ENCODE measurements at places on chromosomes 3 and 15. TPM values are rescaled to one million over a fixed set of nuclear protein-coding genes. Genes with fewer than 3 reads are reported as not detected.

DNA sequence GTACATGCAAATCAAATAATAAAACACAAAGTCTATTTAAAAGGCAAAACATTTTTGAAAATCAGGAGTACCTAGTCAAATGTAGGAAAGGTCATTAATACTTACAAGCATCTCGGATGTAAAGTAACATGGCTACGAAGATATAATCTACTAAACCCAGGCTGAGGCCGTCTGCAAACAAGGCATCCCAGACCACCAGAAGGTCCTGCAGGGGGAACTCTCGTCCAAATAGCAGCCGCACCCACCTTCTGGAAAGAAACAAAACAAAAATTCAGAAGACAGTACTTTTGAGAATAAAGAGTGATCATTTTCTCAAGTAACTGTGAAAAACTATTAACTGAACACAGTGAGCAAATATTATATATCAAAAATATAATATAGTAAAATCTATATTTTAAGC is 423.1 kb downstream of the PLCL2 start:
- DNase-seq = no peak

GRCh38 chr3:54138937-54139547 is 16.7 kb downstream of the CACNA2D3 start:
- DNase-seq = no peak

- DNase-seq = no peak
Observed at GRCh38 chr3:71395470-71395869, 188.1 kb downstream of the FOXP1 start.

The GSK3B gene
- total RNA-seq = 22.2 TPM

DNA sequence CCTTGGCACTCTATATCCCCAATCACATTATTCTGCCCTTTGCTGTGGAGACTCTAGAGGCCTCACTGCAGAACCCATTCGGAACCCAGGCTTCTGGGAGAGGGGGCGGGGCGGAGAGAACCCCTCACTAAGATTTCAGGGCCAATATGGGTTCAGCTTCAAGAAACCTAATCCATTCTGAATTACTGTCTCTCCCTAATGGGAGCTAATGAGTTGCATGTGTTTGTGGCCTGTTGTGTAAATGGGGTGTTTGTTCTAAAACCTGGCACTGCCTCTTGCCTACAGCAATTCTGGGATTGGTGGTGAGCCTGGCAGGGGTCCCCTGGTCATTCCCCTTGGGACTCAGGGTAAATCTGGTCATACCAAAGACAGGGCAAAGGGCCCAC is 605 bp upstream of the RASL12 start:
- no peak for DNase-seq

DNA sequence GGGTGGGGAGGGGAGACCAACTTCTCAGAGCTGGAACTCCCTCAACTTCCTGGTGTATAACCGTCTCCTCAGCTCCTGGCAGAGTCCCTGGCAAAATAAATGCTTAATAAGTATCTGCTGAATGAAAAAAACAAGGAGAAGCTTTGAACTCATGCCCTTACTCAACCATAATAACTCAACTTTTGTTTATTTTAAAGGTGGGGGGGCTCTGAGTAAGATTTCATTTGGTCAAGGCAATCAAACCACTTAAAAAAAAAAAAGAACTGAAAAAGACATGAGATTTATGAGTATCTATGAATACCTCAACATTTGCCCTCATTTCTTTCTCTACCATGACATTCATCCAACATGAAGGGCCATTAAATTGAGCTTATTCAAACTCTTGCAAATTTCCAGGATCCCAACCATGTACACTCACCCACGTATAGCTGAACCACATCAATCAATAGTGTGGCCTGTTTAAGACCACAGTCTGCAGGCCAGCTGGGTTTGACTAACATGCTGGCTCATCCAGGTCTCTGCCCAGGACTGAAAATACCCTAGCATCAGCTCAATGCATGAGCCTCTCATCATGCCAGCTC is 157.9 kb downstream of the FOXP1 start:
- peak; percentile 78 for DNase-seq

DNA sequence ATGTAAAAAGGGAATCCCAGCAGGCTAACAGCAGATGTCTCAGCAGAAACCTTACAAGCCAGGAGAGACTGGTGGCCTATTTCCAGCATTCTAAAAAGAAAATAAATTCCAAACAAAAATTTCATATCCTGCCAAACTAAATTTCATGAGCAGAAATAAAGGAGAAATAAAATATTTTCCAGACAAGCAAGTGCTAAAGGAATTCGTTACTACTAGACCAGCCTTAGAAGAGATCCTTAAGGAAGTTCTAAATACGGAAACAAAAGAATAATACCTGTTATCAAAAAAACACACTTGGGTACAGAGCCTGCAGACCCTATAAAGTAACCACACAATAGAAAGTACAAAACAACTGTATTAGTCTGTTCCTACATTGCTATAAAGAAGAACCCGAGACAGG is 41.4 kb downstream of the HDGFL3 start:
- no peak for DNase-seq

DNA sequence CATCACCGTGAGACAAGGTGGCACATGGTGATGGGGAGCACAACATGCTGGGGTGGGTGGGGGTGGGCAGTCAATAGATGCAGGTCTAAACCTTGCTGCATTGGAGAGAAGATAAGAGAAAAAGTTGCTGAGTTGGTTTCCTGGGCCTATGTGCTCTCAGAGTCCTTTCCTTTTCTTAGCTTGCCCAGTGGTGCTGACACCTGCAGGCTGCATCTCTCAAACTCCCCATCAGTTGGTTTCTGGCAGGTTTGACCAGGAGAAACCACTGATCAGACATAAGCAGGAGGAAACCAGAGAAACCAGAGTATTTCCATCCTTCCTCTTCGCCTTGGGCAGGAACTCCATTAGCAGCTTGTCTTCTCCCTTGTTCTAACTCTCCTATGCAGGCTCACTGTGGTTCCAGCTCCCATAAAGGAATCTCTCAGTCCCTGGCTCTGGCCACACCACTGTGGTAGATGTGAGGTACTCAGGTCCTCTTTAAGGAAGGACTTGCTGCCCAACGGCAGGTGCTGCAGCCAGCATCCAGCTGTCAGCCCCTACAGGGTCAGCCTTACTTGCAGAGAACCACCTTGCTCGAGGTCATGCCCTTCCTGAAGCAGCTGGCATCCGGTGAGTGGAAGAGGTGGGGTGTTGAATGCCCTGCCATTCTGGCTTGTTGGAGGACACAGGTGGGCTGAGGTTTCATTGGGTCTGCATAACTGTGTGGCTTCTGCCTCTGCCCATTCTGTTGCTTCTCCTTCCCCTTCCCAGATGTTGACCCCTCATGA is 172.3 kb upstream of the ANKRD28 start:
- no peak for DNase-seq

The VIPR1 gene
- total RNA-seq = not detected

- no peak for DNase-seq
Observed at GRCh38 chr3:152591515-152591914, 243.4 kb upstream of the P2RY1 start.

DNA sequence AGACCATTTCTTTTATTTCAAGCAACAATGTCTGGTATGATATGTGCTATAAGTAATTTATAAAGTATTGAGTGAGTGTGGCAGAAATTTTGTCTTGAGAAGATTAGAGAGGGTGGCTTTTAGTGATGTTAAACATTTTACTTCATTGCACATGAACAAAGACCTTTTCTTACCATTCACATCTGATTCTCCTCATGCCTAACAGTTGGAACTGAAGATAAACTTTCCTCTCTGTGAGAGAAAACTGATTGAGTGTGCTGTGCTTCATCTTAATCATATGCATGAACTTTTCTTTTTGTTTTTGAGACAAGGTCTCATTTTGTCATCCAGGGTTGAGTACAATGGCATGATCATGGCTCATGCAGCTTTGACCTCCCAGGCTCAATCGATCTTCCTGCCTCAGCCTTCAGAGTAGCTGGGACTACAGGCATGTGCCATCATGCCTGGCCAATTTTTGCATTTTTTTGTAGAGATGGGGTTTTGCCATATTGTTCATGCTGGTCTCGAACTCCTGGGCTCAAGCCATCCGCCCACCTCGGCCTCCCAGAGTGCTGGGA is 377.7 kb upstream of the GOLIM4 start:
- DNase-seq = no peak

The RETNLB gene
- total RNA-seq = not detected

The EFCC1 gene
- not detected for total RNA-seq

DNA sequence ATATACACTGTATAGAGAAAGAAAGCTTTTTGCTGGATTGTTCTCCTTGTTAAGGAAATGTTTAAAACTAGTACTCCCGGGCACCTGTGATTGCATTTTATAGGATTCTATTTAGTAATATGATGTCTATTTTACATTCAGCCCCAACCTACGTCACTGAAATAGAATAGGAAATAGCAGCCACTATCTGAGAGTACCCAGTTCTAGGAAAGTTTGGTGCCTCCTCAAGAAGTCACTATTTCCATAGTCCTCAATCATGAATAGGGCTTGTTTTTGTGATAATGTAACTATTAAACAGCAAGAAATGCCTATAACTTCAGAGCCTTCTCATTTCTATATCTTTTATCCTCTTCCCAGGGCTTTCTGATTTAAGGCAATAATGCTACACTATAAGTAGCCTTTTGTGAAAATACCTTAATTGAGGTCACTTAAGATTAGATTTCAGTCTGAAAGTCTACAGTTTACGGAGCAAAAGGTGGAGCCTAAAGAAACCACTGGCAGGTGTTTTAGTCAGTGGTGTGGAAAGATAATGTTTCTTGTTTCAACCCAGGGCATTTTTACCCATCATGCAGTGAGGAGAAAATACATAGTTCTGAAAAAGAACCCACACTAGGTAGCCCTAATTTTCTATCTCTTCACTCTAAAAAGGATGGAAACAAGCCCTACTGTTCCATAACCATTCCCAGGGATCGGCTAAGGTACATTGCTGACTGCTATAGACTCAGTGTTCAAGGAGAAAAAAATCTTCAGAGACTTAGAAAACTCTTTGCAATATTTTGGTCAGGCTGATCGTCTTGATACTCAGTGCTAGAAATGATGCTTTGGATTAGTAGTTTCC is 38.7 kb downstream of the TIGIT start:
- DNase-seq = no peak

DNA sequence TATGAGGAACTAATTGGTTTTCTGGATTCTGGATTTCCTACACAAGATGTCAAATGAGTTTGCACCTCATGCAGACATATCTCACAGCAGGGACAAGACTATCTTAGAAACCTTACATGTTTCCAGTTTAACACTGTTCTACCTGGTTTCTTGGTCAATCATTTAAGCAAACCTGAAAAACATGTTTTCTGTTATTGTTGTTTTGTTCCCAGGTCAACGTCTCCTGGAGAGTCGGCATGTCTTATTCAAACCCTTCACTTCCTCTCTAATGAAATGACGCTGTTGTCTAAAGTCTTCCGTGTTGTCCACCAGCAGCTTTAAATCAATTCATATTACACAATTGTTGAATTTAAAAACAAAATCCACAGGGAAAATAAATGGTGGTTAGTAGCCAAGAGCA is 150.9 kb downstream of the CNTN3 start:
- DNase-seq = no peak

- DNase-seq = peak; percentile 95
Observed at GRCh38 chr3:185656321-185656840, 70.3 kb downstream of the SENP2 start.

The MESP2 gene
- total RNA-seq = not detected

- DNase-seq = no peak
Observed at GRCh38 chr15:52370010-52370409, 74.4 kb upstream of the MYO5C start.

DNA sequence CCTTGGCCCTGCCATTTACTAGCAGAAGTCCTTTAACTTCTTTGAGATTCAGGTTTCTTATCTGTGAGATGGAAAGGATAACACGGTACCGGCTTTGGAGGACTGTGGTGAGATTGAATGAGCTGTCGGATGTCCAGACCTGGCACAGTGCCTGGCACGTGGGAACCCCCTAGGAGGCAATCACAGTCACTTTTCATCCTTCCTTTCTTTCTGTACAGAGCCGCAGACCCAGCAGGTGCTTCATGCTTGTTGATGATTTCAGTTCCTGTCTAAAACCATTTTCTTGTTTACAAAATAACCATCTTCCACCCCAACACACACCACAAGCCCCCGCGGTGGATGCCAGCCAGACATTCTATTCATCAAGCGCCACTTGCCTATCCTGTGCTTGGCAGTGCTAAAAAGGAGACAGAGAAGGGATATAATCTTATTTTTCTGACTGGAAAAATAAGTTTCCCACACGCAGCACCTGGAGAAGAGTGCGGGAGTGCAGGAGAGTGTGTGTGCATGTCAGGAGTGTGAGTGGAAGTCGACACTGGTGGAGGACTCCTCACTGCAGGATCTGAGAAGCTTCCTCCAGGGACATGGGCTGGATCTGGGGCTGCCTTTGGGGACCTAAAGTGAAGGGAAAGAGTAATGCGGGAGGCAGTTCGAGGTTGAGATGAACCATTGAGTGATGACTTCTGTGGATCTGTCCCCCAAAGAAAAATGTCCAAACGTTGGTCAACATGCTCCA is 85.7 kb downstream of the ST6GAL1 start:
- DNase-seq = no peak

GRCh38 chr3:24294150-24294549 is 200.5 kb downstream of the THRB start:
- DNase-seq = no peak

The MUC20 gene
- total RNA-seq = not detected

DNA sequence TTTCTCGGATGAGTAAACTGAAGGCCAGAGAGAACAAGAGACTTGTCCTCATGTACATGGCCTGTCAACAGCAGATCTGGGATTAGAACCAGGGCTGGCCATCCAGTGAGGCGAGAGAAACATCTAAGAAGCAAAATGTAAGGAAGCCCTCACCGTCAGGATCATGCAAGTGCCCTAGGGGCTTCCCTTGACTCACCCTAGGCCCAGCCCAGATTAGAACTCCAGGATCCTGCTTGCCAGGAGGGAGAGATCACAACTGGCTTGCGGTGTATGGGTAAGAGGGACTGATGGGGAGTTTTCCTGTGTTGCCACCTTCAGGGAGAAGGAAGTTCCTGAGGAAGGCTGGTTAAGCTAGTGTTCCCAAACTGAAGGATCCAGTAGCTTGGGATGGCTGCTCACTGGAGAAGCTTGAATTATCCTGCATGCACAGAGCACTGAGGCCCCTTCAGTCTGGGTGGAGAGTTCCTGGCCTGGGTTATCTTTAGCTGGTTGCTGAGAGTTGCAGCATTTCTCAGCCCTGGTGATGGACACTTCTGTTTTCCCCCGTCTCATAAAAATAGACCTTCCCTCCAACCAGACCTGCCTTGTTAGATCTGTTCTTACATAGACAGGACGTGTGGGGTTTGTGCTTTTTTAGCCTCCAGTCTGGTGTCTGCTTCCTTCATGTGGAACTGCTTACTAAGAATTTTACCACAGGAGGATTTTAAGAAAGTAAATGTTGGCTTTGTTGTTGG is 28.2 kb upstream of the XIRP1 start:
- no peak for DNase-seq

The ST3GAL6 gene
- total RNA-seq = 1.4 TPM

The CCR2 gene
- not detected for total RNA-seq

- DNase-seq = no peak
Observed at GRCh38 chr3:129487183-129487867, 41.1 kb upstream of the RHO start.

DNA sequence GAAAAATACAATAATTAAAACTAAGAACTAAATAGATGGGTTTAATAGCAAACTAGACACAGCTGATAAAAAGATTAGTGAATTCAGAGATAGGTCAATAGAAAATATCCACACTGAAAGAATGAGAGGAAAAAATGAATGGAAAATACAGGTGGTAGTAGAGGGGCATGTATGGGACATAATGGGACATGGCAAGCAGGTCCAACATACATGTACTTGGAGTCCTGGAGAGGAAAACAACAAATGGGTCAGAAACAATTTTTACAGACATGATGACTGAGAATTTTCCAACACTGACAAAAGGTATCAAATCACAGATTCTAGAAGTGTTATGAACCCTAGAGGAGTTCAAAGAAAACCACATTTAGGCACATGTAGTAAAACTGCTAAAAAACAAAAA is 68.4 kb downstream of the MTHFS start:
- DNase-seq = no peak

- no peak for DNase-seq
Observed at GRCh38 chr15:67906382-67906781, 66.5 kb upstream of the RNU6-1 start.

Data from MG63 (cell line).